ENCODE measurements at places on chromosomes 7 and 10. TPM values are rescaled to one million over a fixed set of nuclear protein-coding genes. Genes with fewer than 3 reads are reported as not detected.

NPC1L1 gene
- 0.24 TPM for total RNA-seq

GRM3 gene
- total RNA-seq: not detected

CPA4 gene
- 3.1 TPM for total RNA-seq

TCAF2 gene
- total RNA-seq: 1.7 TPM

ZNF777 gene
- 12.3 TPM for total RNA-seq

RTKN2 gene
- 1.7 TPM for total RNA-seq

ST8SIA6 gene
- 0.88 TPM for total RNA-seq

HMX3 gene
- total RNA-seq: not detected
